ENCODE measurements at places on chromosomes 12 and 14.

GRCh38 chr14:75917946-75918335, 63.9 kb downstream of the TGFB3 start:
- DNase-seq, result no peak

GRCh38 chr12:5068619-5069018, 24.9 kb downstream of the KCNA5 start:
- DNase-seq, result no peak

DNA sequence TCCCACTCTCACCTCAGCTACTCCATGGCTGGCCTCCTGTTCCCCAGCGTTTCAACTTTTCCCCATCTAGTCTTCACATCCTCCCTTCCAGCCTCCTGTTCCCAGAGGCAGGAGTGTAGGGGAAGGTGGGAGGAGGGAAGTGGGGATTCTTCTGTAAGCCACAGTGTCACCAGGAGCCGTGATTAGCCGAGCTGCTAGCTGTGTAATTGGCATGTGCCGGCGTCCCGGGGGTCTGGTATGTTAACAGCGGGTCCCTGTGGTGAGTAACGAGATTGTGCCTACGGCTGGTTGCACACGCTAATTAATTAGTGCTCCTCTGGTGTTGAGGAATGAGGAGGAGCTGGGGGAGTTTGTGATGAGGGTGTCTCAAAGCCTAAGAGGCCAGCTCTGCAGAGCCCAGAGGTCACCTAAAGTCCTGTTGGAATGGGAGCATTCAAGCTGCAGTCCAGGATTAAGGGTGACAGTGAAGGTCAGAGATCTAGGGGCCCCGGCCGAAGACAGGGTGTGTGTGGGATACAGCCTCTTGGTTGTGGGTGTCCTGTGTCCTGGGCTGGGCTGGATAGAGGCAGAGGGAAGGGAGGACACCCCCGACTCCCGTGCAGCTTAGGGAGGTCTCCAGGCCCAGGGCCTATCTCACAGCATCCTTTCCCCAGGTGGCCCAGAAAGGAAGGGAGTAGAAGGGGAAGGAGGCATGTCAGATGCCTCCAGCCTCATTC, 10.0 kb upstream of the CALCOCO1 start:
- DNase-seq, result no peak

GRCh38 chr12:45666396-45666795, 63.1 kb upstream of the ARID2 start:
- no peak for DNase-seq

- no peak for DNase-seq
Measured at GRCh38 chr12:66309606-66310005, 7.3 kb downstream of the HELB start.

DNA sequence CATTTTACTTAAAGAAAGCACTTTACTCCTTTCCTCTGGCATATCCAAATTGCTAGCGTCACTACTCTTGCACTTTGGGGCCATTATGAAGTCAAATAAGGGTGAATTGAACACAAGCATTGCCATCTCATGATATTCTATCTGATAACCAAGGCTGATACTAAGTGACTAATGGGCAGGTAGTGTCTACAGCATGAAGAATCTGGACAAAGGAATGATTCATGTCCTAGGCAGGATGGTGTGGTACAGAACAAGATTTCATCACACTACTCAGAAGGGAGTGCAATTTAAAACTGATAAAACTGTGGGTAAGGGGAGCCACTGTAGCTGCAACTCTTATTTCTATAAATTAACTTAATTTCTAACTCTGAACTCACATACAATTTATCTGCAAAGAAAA, 7.7 kb upstream of the SLC6A15 start:
- no peak for DNase-seq

GRCh38 chr12:45034861-45035265, 16.0 kb downstream of the DBX2 start:
- no peak for DNase-seq

- no peak for DNase-seq
Measured at GRCh38 chr12:2858334-2858733, 1.5 kb upstream of the TEX52 start.

- no peak for DNase-seq
Measured at GRCh38 chr12:98769068-98769467, 124.0 kb downstream of the APAF1 start.

GRCh38 chr12:91110311-91110924, 876 bp downstream of the LUM start:
- no peak for DNase-seq

All from smooth muscle cell of the brain vasculature (primary cell).